ENCODE measurements at places on chromosomes 2 and 18. TPM values are rescaled to one million over a fixed set of nuclear protein-coding genes. Genes with fewer than 3 reads are reported as not detected.

The TANC1 gene
- total RNA-seq, result 0.33 TPM

GRCh38 chr2:68770271-68771111, 35.9 kb downstream of the ARHGAP25 start:
- DNase-seq, result peak; percentile 72

The TMEM163 gene
- not detected for total RNA-seq

DNA sequence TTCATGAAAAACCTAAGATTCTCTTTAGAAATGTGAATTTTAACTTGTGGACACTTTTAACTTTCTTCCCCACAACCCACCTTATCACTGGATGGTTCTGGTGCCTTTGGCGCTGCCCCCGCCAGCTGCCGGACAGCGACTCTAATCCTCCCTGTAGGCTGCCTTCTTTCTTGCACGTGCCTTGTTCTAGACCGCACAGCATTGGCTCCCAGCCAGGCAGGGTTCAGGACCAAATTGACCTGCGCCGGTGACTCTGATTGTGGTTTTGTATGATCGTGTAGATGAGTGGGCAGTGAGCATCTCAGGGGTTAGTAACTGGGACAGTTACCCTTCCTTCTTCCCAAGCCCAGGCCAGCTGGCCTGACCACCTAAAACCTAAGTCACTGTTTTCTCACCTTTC, 106.8 kb downstream of the ASAP2 start:
- no peak for DNase-seq

- peak; percentile 34 for DNase-seq
Measured at GRCh38 chr18:32122039-32122438, 30.4 kb downstream of the RNF138 start.

DNA sequence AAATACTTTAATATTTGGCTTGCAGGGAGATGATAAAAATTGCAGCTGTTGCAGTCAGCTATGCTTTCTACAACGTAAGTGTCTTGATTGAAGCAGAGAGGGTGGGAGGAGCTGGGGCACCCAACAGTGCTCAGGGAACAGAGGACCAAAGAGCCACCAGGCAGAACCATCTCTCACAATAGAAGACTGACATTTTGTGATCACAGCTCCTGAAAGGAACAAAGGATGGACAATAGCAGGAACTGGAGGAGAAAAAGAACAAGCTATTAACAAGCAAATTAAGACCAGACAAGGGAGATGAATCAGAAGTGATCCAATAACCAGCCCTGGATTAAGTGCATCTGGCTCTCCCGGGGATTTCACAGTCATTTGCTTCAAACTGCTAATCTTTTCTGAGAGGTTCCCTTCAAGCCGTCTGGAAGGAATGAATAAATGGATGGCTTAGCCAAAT, 65.7 kb upstream of the SMAD2 start:
- no peak for DNase-seq

The ERMN gene
- 1.4 TPM for total RNA-seq

DNA sequence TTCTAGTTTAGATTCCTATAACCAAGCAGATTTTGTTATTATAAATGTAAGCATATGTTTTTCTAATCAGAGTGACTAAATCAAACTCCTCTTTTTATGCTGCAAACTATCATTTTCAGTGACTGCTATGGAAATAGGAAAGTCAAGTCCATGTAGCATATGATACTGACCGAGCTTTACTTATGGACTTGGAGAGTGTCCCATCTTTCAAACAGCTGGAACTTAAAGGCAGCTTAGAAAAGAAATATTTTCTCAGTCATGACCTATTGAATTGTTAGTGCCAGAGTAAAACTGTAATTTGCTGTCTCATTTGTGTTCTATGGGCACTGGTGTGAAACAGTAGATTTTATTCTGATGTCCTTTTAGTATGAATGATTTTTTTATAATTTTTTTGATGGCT, 76.7 kb downstream of the PHLPP1 start:
- no peak for DNase-seq

DNA sequence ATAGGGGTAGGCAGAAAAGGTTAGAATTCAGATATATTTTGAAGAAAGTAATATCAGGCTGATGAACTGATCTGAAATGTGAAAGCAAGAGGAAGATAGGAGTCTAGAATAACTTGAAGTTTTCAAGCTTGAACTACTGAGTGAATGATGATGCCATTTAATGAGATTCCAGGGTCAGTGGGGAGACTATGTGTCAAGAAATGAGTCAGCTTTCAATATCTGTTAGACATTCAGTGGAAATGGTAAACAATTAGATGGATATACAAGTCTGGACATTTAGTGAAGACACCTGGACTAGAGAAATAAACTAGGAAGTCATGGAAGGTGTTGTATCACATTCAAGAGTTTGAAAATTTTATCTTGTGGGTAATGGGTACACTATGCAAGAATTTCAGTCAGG, 326.9 kb downstream of the FSIP2 start:
- DNase-seq, result no peak

The LIPG gene
- 0.57 TPM for total RNA-seq

The ANO7 gene
- 3.5 TPM for total RNA-seq

DNA sequence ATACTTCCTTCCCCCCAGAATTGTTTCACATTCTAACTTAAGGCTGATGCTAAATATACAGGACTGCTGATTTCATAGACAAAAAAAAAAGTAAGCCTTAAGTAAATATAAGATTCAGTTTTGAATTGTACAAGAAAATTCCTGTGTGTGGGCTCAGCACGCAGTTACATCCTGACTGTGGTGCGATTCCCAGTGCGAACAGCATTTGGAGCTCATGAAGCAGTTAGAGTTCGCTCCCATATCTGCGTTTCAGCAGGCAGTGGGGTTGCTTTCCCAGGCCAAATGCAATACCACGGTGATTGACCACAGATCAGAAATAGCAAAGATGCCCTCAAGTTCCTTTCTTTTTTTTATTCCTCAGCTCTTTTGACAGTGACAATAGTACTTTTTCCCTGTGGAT, 75.6 kb downstream of the SATB2 start:
- no peak for DNase-seq

DNA sequence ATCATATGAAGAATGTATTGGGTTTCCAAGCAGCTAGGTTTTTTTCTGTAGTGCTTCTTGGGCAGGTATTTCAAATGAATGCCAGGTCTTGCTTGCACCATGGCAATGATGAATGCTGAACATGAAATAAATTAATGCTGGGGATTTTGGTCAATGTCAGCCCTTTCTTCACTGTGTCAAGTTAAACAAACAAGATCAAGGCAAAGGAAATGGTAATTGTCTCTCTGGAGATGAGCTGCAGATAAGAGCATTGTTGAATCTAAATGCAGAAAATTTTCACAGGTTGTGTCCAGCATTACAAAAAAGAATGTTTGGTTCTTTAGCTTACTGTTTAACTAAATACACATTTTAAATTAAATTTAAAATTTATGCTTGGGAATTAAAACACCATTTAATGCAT, 144.3 kb downstream of the GPD2 start:
- peak; percentile 57 for DNase-seq

GRCh38 chr2:36449213-36449612, 93.6 kb downstream of the CRIM1 start:
- no peak for DNase-seq

GRCh38 chr2:61645911-61646310, 107.8 kb upstream of the XPO1 start:
- no peak for DNase-seq

DNA sequence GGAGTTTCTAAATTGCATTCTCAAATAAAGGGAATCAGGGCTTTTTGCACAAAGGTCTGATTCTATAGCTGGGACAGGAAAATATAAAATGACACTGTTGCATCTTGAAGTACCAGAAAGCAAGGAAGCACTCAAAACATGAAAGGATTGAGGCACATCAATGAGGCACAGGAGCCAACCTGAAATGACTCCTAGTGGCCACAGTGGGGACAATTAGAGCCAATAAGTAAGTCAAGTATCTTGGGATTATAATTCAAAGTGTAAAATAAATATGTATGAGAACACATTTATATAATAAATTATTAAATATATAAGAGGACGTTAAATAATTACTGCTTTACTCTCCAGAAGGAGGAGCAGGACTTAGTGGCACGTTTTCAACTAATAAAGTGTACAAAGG, 1259.5 kb upstream of the CDH2 start:
- DNase-seq, result no peak

GRCh38 chr2:215717501-215718381, 281.9 kb upstream of the FN1 start:
- DNase-seq, result no peak

DNA sequence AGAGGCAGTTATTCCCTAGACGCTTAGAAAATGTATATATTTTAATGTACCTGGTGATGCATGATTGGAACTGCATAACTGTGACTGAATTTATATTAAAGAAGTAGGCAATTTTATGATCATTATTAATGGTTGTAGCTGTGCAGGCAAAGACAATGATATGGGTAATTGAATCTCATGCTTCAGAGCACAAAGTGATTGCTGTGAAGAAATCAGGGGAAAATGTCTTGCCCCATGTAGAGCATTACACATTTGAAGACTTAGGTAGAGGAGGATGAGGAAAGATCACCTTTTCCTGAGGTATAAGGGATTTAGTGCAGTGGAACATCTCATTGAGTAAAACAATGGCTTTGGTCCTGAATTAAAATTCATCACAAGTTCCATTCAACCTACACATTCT, 246.8 kb upstream of the DCC start:
- no peak for DNase-seq

DNA sequence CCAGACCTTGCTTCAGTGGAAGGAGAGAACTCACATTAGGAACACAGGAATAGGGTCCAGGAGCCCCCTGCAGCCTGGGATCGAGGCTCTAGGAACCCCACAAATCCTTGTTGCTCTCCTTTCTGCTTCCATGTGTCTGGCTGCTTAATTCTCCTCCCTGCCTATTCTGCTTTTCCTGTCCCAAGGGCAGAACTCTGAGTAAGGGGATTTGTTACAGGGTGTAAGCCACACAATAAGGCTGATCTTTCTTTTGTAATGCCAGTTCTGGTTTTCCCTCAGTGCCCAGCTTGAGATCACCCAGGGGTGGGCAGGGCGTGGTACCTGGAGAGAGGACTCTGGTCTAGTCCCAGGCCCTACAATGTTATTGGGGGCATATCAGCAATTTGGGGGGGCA, 119.6 kb upstream of the MGAT5 start:
- no peak for DNase-seq

GRCh38 chr2:179952658-179953057, 54.4 kb downstream of the CWC22 start:
- no peak for DNase-seq

- DNase-seq, result no peak
Measured at GRCh38 chr2:200728630-200729029, 83.1 kb upstream of the BZW1 start.

The RAX gene
- total RNA-seq, result not detected

The RBKS gene
- 1.4 TPM for total RNA-seq

- DNase-seq, result peak; percentile 84
Measured at GRCh38 chr2:33598561-33599174, 431 bp downstream of the FAM98A start.

DNA sequence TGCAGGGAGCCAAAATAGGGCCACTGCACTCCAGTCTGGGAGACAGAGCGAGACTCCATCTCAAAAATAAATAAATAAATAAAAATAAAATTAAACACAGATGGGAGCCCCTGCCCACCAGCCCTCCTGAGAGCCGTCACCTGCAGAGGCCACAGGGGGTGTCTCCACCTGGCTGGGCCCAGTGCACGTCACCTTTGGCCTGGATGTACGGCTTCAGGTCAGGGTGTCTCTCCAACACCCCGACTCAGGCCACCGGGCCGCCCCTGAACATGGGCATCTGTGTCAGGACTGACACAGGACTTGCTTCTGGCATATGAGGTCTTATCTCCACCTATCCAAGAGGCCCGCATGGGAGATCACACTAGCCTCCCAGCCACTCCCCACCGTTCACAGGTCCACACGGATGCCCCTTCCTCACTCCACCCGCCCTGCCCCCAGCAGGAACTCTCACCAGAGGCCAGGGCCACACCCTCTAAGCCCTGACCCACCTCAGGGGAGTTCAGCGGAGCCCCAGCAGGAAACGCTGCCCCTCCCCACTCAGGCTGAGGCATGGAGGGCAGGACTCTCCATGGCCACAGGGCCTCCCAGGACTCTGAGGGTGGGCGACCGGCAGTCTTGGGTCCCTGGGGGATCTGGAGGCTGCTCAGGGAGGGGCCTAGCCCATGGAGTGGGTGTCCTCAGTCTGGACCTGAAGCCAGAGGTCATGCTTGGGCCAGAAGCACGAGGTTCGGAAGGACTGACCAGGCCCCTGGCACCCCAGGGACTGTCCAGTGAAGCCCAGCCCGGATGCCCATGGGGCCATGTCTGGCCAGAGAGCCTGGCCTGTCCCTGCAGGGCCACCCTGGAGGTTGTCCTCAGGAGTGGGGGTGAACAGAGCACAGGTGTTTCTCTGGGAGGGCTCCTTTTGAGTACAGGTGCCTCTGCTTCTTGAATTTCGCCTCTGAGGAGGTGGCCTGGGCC, 1.6 kb upstream of the CROCC2 start:
- no peak for DNase-seq

The IL36RN gene
- not detected for total RNA-seq

GRCh38 chr18:38900031-38900430, 1334.4 kb upstream of the CELF4 start:
- no peak for DNase-seq

DNA sequence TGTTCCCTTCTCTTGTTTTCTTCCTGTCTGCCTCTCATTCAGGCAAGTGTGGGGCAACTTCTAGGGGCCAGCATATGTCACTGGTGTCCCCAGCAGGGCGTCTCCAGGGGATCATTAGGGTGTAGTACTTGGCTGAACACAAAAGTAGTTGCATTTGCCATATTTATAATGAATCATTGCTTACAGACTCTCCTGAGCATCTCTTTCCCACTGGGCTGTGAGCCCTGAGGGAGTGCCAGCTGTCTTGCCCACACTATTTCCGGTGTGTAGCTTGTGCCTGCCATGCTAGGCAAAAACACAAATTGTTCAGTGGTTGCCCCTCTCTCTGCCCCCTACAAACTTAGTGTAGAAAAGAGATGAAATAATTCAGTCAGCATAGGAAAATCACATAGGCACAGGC, 40.8 kb upstream of the SCLY start:
- DNase-seq, result no peak

The DLX2 gene
- 0.26 TPM for total RNA-seq

- no peak for DNase-seq
Measured at GRCh38 chr2:145958611-145959010, 1438.7 kb upstream of the ZEB2 start.

GRCh38 chr18:1092228-1092627, 187.6 kb downstream of the ADCYAP1 start:
- DNase-seq, result no peak
